ENCODE measurements at places on chromosomes 11 and 22.

- DNase-seq: no peak
Measured at GRCh38 chr11:111402411-111402810, 23.3 kb upstream of the POU2AF1 start.

DNA sequence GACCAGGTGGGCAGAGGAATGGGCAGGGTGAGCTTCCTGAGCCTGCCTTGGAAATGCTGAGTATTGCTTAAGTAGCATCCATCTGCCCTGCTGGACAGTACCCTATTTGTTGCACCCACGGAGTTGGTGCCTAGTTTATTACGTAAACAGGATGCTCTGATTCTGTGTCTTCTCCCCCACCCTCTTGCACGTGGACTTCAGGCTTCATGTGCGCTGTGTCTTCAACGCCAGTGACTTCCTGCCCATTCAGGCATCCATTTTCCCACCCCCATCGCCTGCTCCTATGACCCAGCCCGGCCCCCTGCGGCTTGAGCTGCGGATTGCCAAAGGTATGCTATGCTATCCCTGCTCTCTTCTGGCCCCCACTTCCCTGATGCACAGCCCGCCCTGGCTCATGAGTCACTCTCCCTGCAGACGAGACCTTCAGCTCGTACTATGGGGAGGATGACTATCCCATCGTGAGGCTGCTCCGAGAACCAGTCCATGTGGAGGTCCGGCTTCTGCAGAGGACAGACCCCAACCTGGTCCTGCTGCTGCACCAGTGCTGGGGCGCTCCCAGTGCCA lies 5.7 kb downstream of the ZP1 start:
- peak; percentile 19 for DNase-seq

- DNase-seq: peak; percentile 17
Measured at GRCh38 chr22:43789452-43789851, 22.7 kb downstream of the EFCAB6 start.

GRCh38 chr11:26700574-26701235 lies 21.2 kb downstream of the SLC5A12 start:
- DNase-seq: no peak

GRCh38 chr11:33920838-33921613 lies 29.1 kb upstream of the LMO2 start:
- DNase-seq: peak; percentile 94

- no peak for DNase-seq
Measured at GRCh38 chr11:63710476-63711217, 29.3 kb downstream of the RTN3 start.

DNA sequence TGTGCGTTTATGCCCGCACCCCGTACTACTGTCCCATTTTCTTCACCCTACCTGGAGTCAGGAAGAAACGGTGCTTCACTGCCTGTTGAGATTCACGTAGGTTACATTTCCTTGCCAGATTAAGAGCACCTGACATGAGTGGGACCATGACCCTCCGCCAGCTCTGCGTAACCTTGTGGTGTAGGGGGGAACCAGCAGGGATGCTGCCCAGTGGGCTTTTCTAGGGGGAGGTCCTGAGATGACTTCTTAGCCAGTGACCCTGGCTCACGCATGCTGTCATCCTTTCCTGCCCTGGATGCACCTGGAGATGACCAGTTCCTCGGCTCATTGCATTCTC lies 967 bp upstream of the ARVCF start:
- no peak for DNase-seq

- no peak for DNase-seq
Measured at GRCh38 chr11:4641501-4641900, 2.3 kb upstream of the OR51E1 start.

DNA sequence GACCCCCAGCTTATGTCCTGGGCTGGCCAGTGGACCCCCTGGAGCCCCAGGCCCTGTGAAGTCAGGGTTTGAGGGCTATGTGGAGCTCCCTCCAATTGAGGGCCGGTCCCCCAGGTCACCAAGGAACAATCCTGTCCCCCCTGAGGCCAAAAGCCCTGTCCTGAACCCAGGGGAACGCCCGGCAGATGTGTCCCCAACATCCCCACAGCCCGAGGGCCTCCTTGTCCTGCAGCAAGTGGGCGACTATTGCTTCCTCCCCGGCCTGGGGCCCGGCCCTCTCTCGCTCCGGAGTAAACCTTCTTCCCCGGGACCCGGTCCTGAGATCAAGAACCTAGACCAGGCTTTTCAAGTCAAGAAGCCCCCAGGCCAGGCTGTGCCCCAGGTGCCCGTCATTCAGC lies 24.6 kb downstream of the CSF2RB start:
- no peak for DNase-seq

- DNase-seq: peak; percentile 88
Measured at GRCh38 chr11:72738199-72739141, 13.7 kb downstream of the ARAP1 start.

DNA sequence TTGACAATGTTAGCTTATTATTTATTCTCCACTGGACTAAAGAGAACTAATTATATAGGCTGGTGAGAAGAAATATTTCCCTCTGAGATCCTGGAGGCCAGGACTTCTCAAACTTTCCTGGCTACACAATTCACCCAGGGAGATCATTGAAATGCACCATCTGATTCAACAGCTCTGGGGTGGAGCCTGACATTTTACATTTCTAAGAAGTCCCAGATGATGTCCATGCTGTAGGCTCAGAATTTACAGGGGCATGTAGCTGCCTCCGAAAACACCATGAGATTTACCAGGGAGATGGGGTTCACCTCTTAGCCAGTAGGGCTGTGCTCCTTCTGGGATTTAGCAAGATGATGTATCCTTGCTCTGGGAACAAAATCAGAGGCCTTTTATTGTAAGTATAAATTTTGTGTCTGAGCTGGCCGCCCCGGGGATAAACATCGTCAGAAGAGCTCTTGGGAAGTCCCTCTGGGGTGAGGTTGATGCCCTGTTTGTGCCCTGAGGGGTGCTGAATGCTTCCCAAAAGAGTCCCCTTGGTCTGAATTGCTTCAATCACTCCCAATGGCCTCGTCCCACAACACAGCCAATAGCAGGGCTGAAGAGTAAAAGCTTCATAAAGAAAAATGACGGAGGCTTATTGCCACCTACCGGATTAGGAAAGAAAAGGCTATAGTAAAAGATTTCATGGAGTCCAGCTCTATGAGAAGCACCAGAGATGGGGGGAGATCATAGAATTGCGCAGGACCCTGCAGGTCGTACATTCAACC lies 33.4 kb upstream of the API5 start:
- peak; percentile 4 for DNase-seq

GRCh38 chr11:124394408-124394807 lies 4.4 kb downstream of the OR8B3 start:
- DNase-seq: peak; percentile 20

- DNase-seq: no peak
Measured at GRCh38 chr11:70405679-70406395, 7.5 kb downstream of the CTTN start.

DNA sequence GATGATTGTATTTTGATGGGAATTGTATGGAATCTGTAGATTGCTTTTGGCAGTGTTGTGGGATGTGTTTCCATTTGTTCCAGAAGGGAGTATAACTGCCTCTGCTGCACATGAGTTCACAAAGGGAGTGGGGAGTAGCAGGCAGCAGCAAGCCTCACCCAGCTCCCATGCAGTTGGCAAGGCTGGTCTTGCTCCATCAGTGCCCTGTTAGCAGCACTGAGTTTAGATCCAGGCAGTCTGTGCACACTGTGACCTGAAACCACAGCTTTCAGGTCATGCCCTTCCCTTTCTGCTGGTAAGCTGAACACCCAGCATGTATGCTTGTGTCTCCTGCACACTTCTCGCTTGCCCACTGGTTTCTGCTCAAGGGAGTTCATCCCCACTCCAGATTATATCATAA lies 3.7 kb upstream of the NUCB2 start:
- DNase-seq: no peak

GRCh38 chr22:17396516-17396915 lies 27.3 kb downstream of the CECR2 start:
- DNase-seq: no peak

Measured in suppressor macrophage treated with lipopolysaccharide for 1 hour (primary cell).